GM18507 (cell line): ENCODE measurements at places on chromosomes 12 and 14.

DNA sequence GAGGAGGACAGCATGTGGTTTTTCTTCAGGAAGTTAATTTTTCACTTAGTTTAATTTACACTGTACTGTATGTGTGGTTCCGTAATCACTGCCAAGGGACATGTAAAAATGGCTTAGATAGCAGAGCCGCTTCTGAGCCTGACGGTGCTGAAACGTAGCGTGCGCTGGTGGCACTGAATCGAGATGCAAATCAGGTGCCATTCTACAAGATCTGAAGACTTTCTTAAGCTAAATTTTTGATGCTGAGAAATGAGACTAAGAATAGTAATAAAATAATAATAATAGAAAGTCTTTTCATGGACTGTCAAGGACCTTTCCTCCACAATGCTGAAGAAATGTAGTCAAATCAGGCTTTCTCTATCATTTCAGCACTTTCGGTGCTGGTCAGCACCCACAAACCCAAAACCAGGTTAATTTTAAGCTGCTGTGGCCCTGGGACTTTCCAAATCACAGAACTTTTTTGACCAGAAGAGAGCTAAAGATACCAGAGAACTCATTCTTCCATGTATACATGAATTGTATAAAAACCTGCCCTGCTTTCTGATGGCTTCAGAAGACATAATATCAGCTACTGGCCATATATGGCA is 183.3 kb upstream of the LMO3 start:
- no peak for DNase-seq

GRCh38 chr12:70660620-70661219 is 23.5 kb upstream of the PTPRB start:
- no peak for DNase-seq

DNA sequence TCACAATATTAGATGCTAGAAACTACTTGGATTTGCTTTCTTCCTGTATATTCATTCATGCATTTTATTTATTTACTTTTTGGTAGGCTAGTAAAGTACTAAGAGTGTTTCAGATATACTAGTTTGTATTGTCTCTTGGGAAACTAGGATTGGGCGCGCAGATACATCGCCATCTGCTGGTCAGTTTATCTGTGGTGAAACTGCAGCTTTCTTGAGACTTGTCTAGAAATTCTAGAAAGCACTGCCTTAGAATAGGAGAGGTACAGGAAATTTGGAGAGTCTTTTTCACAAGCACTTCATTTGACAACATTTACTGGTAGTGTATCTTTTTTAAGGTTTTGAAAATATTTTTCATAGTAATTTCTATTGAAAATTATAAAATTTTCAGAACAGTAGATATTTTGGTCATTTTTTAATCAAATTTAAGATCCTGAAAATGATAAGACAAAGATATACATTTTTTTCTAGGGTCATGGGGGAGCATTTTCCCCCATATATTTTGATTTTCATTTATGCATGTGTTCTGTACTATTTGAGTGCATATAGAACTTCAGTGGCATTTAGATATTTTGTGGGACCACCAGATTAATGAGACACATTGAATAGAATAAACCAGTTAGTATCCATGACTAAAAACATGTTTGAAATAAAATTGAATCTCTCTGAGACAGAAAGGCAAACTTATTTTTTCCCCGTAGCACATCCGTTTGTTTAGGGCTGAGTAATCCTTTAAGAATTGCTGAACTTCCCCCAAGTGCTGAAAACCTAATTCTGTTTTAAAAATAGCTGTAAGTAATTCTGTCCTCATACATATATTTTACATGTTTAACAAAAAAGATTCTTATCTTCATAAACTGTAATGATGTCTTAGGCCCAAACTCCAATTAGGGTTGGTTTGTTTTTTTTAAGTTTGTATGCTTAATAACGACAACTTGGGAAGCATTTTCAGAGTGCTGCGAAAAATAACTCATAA is 44.5 kb downstream of the SLC38A6 start:
- DNase-seq: peak; percentile 25

- DNase-seq: no peak
These were observed 136.5 kb downstream of the FBXL14 start for GRCh38 chr12:1457901-1458300.

DNA sequence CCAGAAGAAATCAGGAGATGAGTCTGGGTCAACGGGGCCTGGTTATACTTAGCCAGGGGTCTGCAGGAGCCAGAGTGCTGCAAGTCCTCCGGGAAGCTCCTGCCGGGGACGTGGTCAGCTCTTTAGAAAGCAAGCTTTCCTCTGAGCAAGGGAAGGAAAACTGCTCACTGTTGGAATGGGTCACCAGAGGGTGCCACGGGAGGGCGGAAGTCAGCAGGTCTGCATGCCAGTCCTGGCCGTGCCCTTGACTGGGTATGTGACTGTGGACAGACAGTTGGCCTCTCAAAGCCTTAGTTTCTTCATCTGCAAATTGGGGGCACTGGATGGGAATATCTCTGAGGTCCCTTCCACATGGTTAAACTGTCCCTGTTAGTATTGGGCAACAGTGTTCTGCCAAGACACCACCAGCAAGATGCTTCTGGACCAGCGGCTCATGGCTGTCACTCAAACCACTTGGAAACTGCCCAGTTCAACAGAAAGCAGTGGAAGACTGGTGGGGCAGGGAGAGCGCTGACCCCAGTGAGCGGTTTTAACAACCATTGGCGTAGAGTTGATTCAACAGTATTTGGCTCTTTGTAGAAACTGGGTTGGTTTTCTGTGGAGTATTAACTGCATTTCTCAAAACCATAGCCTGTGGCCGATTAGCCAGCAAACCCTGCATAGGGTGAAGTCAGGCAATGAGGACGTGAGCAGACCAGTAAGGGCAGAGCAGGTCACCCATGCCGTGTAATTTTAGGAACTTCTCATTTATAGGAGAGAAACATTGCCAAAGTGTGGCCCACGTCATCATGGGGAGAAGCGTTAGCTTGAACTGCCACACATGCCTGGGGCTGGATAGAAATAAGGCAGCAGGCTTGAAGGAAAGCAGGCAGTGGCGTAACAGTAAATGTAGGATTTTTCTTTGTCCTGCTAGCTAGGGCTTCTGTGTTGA is 163.9 kb upstream of the PRMT8 start:
- no peak for DNase-seq

DNA sequence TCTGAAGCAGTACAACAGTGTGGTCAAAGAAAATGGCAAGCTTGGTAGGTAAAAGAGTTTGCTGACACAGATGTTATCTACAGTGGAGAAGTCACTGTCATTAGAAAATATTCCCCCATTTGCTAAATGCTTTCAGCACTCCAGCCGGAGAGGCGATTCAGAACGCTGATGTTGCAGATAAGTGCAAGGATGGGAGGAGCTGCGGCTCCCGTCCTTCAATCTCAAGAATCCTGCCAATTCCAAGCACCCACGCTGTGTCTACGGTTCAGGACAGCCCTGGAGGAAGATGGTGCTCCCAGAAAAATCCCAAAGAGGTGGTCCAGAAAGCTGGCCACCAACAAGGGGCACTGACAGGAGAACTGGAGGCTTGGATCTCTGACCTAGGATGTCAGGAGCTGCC is 79.1 kb downstream of the ZFP36L1 start:
- no peak for DNase-seq

DNA sequence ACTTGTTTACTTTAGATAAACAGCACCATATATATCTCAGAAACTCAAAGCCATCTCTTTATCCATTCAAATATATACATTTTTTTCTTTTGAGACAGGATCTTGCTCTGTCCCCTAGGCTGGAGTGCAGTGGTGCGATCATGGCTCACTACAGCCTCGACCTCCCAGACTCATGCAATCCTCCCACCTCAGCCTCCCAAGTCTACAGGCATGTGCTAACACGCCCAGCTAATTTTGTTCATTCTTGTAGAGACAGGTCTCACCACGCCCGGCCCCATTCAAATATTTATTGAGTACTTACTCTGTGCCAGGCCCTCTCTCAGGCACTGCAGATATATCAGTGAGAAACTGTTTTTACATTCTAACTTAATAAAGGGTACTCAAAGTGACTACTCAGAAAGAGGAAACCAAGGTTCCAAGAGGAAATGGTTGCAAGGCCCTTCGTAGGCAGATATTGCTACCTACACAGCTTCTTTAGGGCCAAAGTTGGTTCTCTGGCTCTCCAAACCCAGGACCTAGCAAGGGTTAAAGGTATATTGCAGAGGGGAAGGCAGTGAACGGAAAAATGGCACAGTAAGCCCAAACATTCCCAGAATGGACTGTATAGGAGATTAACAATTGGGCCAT is 2.9 kb downstream of the ATXN3 start:
- DNase-seq: no peak

DNA sequence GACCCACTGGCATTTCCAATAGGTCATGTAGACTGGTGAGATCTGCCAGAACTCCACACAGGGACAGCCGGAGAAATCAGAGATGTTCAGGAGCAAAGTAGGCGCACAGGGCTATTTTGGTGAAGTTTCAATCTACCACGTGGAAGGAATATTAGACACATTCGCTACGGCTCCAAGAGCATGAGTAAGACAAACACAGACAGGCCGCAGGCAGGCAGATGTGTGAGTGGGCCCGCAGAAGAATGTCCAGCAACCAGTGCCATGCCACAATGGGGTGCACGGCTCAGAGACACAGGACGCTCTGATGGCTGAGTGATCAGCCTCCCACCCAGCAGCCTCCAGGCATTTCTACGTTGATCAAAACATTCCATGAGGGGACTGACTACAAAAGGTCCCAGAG is 10.4 kb downstream of the SLC15A4 start:
- DNase-seq: no peak

DNA sequence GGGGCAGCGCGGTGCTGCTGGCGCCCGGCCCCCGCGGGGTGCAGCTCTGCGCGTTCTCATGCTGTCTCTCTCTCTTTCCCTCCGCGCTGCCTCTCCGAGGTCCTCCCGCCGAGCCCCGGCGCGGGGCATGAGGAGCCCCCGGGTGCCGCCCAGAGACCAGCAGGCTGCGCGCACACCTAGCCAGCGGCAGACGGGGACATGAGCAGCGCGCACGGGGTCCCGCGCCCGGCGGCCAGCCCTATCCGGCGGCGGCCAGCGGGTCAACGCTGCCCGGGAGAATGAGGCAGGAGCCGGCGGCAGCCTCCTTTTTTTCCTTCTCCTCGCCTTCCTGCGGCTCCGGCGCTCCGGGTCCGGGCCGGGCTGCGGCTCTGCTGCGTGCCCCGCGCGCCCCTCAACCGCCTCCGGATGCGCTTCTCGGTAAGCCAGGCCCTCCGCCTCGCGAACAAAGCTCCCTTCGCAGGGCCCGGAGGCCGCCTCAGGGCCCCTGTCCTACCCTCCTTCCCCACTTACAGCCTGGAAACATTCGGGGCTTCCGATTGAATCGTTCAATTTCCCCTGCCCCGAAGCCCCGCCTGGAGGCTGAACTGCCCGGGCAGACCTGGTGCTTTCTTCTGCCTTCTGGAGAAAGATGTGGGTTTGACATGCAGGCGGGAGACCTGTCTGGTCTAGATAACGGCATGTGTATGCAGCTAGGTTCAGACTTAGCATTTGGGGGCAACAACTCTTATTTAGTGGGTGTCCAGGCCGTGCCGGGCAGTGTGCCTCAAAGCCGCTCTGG is at the start of gene TUNAR:
TSS of gene TUNAR (plus strand) at position 72 of the 778 bp plus-strand sequence.
- DNase-seq: no peak

- no peak for DNase-seq
These were observed 874.5 kb downstream of the FLRT2 start for GRCh38 chr14:86404425-86404824.

DNA sequence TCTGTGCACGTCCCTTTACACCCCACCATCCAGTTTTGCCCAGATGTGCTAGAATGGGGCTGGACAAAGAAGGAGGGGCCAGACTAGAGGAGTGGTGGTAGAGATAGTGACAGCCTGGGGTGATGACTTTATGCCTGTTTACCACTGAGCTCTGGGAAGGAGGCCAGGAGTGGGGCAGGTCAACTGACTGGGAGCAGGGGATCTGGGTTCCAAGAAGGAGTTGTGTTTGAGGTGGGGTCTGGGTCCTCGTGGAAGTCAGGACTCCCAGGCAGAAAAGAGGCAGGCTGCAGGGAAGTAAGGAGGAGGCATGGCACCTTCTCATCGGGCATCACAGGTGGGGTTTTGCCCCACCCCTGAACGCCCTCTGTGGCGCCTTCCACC is 315 bp downstream of the LTB4R2 start:
- no peak for DNase-seq

DNA sequence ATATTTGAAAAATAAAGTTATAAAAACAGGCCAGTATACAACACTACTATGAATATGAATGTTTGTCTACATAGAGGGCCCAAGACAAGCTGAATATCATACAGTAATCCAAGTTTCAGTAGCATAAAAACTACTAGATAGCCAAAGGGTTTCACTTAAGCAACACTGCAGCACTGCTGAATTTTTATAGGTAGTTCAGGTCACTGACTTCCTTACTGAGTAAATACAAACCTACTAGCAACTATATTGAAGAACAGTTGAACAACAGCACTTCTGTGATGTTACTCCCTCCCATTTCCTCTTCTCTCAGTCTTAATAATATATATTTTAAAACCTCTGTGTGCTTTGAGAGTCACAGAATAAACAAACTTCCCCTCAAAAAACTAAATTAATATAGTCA is 42.7 kb downstream of the GTF2A1 start:
- no peak for DNase-seq

GRCh38 chr14:103546652-103547454 is 15.6 kb downstream of the BAG5 start:
- DNase-seq: peak; percentile 84

- DNase-seq: no peak
These were observed 317.5 kb upstream of the SOX5 start for GRCh38 chr12:24266982-24267381.

GRCh38 chr14:102352213-102352612 is 10.5 kb downstream of the CINP start:
- no peak for DNase-seq

DNA sequence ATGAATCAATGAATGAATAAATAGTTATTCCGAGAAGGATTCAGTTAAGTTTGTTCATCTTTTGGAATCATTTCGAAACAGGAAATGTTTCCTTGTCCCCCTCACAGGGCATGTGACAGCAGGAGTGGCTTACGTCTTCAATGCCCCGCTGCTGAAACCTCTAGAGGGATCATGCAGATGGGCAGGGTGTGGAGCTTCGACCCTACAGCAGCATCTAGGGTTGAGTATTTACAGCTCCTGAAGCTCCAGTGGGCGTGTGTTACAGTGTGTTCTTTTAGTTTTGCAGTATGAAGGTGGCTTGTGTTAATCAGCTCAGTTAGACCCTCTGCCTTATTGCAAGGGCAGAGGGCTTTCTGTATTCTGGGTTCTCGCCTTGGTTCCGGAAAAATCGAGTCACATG is 2.6 kb downstream of the NAV3 start:
- no peak for DNase-seq

- no peak for DNase-seq
These were observed at the start of gene SETD3 for GRCh38 chr14:99479906-99480869. Gene SETD3, minus strand, starts transcription at chr14:99480859. Its CDS starts 15,054 bp downstream, at chr14:99465805.

- no peak for DNase-seq
These were observed 20.0 kb upstream of the SLC15A5 start for GRCh38 chr12:16297521-16297920.
